NCI-H526 treated with DMSO at 0.1 percent for 48 hours (cell line): ENCODE measurements at places on chromosomes 11 and 22.

DNA sequence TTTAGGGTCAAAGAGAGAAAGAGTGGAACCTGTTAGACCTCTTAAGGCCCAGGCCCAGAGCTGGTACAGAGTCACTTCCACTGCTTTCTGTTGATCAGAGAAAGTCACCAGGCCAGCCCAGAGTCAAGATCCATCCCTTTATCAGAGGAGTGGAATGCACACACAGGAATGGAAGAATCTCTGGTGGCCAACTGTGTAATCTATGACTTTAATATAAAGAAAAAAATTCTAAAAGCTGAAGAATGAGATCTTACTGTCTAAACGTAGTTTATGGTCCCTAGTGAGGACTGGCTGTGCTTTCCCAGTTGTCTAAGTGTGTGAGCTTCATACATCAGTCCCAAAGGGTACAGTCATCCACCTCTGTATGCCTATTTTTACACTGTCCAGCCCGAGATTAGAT is 51.0 kb downstream of the PPFIBP2 start:
- no peak for DNase-seq

DNA sequence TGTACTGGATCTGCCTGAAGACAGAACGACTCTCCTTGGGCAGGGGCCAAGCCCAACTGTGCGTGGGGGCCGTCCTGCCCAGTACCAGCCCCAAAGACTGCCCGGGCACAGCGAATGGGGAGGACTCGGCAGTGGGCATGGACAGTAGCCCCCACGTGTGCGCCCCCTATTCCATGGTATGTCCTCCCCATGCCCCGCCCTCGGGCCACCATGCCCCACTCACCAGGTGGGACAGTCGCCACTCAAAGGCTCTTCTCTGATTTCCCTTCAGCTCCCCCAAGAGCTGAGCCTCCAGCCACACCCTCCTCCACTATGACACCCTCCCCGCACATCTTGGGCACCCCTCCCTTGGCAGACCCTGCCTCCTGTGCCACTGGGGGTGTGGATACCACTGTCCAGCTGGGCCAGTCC is 43.5 kb downstream of the GNB1L start:
- no peak for DNase-seq

DNA sequence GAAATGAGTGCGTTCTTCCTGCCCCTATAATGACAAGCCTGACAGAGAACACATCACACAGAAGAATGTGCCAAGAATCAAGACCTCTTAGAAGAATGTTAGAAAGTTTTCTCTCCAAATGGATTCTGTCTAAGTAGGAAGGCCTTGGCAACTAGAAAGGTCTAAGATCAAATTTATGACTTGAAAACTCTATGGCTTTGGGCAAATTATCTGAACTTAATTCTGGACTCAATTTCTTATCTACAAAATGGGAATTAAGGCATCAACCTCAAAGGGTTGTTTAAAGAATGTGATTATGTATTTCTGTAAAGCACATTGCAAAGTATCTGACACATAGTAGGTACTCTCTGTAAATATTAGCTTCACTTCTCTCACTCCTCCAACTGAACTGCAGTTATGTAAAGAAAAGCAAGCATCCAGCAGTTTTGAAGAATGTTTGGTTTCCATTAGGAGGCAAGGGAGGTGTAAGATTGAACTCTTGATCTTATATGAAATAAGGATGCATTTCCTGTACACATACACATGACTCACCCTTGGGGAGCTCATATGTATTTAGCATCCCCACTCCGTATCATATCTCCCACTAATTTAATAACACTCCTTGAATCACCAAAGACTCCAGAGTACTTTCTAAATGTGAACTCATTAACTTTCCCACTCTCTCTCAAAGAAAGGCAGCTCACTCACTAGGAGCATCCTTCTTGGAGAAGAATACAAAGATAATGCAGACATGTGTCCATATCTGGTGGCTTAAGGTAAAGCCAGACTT is 77.6 kb downstream of the ETS1 start:
- DNase-seq, result no peak

- DNase-seq, result no peak
These were observed 39.1 kb upstream of the CREB3L1 start for GRCh38 chr11:46238078-46238966.

- no peak for DNase-seq
These were observed 339.0 kb downstream of the METTL15 start for GRCh38 chr11:28447226-28447625.

GRCh38 chr11:117883063-117883462 is 6.6 kb upstream of the FXYD6 start:
- no peak for DNase-seq

DNA sequence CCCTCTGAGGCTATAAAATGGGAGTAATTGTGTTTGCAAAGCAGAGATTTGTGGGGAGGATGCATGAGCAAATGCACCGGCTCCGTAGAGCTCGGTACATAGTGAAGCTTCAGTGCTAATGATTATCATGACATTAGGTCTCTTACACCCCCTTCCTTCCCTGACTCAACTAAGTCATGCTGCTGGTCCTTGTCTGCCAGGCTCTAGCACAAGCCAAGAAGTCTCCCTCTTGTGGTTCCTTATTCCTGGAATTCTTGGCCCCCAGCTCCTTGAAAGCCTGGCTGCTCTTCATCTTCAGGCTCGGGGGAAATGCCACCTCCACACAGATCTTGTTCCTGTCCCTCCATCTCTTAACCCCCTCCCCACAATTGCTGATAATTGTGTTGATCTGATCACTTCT is 45.7 kb upstream of the SYT13 start:
- DNase-seq, result no peak

DNA sequence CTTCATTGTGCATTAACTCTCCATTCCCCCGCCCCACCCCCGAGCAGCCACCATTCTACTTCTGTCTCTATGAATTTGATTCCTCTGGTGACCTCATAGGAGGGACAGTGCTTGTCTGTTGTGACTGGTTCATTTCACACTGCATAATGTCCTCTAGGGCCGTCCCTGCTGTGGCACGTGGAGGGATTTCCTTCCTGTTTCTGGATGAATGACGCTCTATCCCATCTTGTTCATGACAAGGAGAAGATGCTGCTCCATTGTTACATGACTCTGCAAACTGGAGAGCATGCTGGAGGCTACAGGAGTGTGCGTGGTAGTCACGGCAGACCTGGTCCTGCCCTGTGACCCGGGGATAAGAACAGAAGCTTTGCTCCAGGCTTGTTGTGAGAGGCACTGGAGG is 61.3 kb downstream of the RTL6 start:
- no peak for DNase-seq

GRCh38 chr11:34323601-34324000 is 34.2 kb downstream of the ABTB2 start:
- peak; percentile 23 for DNase-seq

- DNase-seq, result no peak
These were observed 602 bp downstream of the EWSR1 start for GRCh38 chr22:29268511-29269229.

GRCh38 chr22:22925805-22926369 is 38.3 kb downstream of the IGLL5 start:
- no peak for DNase-seq

- DNase-seq, result no peak
These were observed 580.5 kb upstream of the CHORDC1 start for GRCh38 chr11:90803366-90803765.

GRCh38 chr11:6586434-6587359 is 16.7 kb downstream of the RRP8 start:
- no peak for DNase-seq

- no peak for DNase-seq
These were observed 16.8 kb upstream of the RGL4 start for GRCh38 chr22:23673826-23674690.

- no peak for DNase-seq
These were observed 165.2 kb downstream of the IGLL1 start for GRCh38 chr22:23414727-23415489.

- DNase-seq, result no peak
These were observed 9.8 kb downstream of the KRTAP5-6 start for GRCh38 chr11:1706634-1707400.

- DNase-seq, result no peak
These were observed 1.0 kb upstream of the GLB1L2 start for GRCh38 chr11:134330611-134331353.

- no peak for DNase-seq
These were observed 27.1 kb downstream of the PARVA start for GRCh38 chr11:12404436-12404835.

- DNase-seq, result no peak
These were observed 17.8 kb downstream of the CCDC15 start for GRCh38 chr11:124971810-124972209.

DNA sequence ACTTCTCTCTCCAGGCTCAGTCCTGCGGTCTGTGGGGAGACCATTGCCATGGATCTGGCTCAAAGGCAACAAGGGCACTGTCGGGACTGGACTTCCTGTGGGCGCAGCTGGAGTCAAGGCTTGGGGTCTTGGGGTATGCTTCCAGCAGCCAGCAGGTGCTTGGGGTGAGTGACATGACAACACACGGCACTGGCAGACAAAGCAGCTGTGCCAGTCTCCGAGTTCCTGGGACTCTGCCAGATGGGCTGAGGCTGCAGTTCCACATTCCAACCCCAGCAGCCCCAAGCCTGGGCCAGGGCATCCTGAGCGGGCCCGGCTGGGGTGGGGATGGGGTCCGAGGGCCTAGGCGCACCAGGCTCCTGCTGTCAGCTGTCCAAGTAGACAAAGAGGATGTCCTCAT is 12.3 kb downstream of the GUCD1 start:
- DNase-seq, result no peak
